ENCODE measurements at places on chromosomes 2 and 18. TPM values are rescaled to one million over a fixed set of nuclear protein-coding genes. Genes with fewer than 3 reads are reported as not detected.

GRCh38 chr2:59461127-59461526 is 1092.3 kb downstream of the BCL11A start:
- DNase-seq, result no peak

- no peak for DNase-seq
Measured at GRCh38 chr2:210363261-210363660, 48.3 kb upstream of the MYL1 start.

DNA sequence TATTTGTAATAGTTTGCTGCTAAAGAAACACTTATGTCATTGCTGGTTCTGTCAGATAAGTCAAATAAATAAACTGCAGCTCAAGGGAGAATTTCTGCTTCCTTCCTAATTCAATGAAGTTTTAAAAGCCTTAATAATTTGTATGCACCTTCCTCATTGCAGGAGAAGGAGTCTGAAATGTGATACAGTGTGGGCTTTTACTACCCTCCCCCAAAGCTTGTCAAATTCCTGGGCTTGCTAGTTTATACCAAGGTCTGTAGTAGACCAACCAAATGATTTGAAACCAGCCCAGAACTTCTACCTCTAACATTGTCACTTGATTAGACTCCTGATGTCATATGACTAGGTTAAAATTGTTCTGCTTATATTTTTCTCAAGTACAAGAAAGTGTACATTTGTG is 131.8 kb downstream of the DTNA start:
- no peak for DNase-seq

DNA sequence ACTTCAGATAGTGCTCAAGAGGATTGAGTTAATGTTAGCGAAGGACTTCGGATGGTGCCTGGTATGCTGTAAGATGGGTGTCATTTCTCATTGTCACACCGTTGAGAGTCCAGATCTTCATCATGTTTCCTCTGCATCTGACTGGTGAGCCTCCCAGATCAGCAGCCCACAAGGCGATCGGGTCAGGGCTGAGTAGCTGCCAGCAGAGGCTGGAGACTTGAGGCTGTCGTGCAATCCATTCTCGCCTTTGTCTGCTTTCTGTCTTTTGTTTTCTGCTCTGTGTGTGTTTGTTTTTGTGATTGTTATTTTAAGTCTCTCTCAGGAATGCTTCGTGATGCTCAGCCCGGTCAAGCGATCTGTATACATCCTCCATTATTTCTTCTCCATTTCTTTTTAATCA is 95.8 kb downstream of the TGOLN2 start:
- no peak for DNase-seq

GRCh38 chr2:6932828-6933227 is 15.6 kb downstream of the RNF144A start:
- DNase-seq, result no peak

The WDR33 gene
- polyA plus RNA-seq, result 14.9 TPM

All from IMR-90 (cell line).